Right lung (tissue), 10 donors: ENCODE measurements at places on chromosomes 5 and 9. TPM values are rescaled to one million over a fixed set of nuclear protein-coding genes. Genes with fewer than 3 reads are reported as not detected.

IL7R gene
- polyA plus RNA-seq = 10.0 TPM

NR6A1 gene
- 1.3 TPM for polyA plus RNA-seq

AGXT2 gene
- not detected for polyA plus RNA-seq

GRXCR2 gene
- not detected for polyA plus RNA-seq

GRCh38 chr5:94778732-94779131 lies 160.3 kb downstream of the SLF1 start:
- DNase-seq = no peak

- peak; percentile 88 for DNase-seq
Measured at GRCh38 chr5:172420235-172420939, 33.9 kb downstream of the SH3PXD2B start.

GRCh38 chr5:96968074-96968473 lies 32.2 kb downstream of the LNPEP start:
- DNase-seq = no peak

DNA sequence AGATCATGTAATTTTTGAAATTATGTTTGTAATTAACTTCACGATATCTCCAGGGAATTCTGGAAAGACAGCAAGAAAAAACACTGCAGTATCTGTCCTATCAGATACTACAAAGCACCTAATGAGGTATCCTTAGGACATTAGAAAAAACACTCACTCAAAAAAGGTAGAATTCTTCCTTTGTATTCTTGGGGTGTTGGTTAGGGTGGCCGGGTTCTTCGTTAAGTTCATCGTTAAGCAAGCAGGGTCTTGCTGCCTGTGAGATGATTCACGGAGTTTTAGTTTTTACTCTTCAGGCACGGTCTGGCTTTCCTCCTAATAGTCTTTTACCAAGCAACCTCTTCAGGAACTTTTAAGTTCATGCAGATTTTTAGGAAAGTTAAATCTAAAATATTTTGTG lies 91.4 kb upstream of the IRX4 start:
- no peak for DNase-seq

DNA sequence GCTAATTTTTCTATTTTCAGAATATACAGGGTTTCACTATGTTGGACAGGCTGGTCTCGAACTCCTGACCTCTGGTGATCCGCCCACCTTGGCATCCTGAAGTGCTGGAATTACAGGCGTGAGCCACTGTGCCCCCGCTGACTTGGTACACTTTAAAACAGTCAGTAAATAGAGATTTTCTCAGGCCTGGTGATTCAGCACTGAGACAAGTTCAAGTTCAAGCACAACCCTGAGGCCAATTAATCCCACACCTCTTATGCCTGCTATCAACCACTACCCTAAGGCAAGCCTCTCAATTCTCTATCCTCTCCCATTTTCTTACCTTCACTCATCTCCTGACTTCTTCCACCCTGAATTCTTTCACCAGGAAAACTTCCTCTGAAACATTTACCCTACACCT lies 18.9 kb downstream of the MUSK start:
- DNase-seq = no peak
